ENCODE measurements at places on chromosomes 5 and 9. TPM values are rescaled to one million over a fixed set of nuclear protein-coding genes. Genes with fewer than 3 reads are reported as not detected.
A peak's percentile ranks its signal among the peaks of the same experiment; 100 is the strongest.

- no peak for DNase-seq
Measured at GRCh38 chr5:77518304-77518703, 26.2 kb upstream of the WDR41 start.

- DNase-seq, result no peak
Measured at GRCh38 chr9:3508521-3509291, 17.1 kb downstream of the RFX3 start.

DNA sequence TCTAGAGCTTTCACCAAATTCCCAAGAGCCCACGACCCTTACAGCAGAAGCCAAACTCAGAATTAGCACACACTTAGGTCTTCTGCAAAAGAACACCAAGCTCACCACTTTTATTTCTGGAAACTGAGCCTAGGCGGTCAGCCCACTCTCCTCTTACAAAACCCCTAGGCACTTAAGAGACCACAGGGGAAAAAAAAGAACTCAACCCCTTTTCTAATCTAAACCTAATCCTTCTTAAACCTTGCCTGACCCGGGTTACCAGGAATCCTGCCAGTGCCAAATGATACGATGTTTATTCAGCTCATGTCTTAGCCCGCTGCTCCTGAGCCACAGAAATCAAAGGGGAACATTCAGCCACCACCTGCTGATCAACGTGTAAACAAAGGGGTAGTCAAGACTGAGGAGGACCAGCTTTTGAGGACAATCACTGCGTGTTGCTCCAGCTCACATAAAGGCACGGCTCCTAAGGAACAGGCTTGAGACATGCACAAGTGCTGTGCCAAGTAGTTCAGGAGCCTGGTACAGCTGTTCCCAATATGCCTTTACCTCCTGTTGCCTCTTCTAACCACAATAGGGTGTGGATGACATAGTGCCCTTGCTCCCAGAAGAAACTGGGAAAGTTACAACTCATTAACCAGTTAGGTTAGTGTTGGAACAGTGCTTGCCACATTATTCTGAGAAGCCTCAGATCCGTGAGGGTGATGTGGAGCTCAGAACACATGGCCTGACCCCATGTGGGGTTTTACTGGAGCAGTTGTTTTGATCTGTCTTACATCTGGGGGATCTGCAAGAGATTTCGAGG lies 49.3 kb downstream of the ZFAND5 start:
- no peak for DNase-seq

The REEP2 gene
- polyA plus RNA-seq, result 12.7 TPM

DNA sequence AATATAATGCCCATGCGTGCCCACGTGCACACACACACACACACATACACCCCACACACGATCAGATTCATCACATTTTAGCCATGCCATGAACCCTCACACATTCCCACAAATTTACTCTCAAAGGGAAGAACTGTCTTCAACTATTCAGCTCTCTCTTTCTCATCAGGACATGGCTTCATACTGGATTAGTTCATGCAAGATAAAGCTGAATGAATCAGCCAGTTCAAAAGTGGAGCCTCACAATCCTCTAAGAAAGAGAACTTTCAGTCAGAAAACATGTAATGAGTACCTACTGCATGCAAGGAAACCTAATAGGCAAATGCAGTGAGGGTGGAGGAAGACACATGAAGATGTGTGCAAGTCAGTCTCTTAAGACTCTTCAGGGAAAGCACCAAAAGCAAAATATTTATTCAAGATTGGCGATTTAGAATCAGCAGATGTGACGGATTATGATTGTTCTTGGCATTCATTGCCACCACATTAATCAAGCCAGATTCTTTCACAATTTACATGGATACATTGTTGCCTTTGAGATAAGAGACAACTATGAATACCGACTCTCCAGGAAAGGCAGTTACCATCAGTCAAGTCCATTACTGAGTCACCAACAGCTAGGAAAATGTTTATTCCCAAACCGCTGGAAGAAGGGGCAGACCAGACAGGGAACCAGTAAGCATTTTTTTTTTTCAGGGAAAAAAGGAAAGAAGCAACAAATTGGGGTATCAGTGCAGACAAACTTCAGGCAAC lies 30.3 kb upstream of the PUM3 start:
- DNase-seq, result no peak

The AGXT2 gene
- polyA plus RNA-seq, result 60.3 TPM

- DNase-seq, result no peak
Measured at GRCh38 chr5:75020016-75020656, 32.2 kb downstream of the GCNT4 start.

GRCh38 chr5:147190331-147190730 lies 44.5 kb upstream of the STK32A start:
- no peak for DNase-seq

DNA sequence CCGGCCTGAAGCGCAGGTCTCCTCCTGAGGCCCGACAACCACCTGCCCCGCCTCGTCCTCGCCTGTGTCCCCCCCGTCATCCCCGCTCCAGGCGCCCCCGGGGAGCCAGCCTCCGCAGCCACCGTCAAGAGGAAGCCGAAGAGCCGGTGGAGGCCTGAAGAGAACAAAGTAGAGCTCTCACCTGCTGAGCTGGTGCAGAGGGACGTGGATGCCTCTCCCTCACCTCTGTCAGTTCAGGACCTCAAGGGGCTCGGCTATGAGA lies 169.9 kb downstream of the HINT1 start:
- no peak for DNase-seq

The MSANTD3 gene
- 22.2 TPM for polyA plus RNA-seq

DNA sequence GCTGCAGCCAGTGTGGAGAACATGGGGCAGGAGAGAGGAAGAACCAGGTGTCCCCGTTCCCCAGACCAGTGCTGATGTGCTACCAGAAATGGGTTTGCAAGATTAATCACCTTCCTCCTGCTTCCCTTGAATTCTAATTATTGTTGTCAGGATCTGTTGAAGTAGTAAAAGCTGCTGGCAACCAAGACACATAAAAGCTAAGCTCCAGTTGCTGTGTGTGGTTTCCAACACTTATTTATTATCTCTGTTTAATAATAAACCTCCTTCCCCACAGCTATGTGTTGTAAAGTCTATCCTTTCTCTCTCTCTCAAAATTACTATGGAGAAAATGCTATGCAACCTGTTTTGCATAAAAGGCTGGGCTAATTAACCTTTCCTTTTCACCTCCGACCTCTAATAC lies 2.3 kb upstream of the RETREG1 start:
- no peak for DNase-seq

- DNase-seq, result no peak
Measured at GRCh38 chr9:6931913-6932312, 174.1 kb downstream of the KDM4C start.

DNA sequence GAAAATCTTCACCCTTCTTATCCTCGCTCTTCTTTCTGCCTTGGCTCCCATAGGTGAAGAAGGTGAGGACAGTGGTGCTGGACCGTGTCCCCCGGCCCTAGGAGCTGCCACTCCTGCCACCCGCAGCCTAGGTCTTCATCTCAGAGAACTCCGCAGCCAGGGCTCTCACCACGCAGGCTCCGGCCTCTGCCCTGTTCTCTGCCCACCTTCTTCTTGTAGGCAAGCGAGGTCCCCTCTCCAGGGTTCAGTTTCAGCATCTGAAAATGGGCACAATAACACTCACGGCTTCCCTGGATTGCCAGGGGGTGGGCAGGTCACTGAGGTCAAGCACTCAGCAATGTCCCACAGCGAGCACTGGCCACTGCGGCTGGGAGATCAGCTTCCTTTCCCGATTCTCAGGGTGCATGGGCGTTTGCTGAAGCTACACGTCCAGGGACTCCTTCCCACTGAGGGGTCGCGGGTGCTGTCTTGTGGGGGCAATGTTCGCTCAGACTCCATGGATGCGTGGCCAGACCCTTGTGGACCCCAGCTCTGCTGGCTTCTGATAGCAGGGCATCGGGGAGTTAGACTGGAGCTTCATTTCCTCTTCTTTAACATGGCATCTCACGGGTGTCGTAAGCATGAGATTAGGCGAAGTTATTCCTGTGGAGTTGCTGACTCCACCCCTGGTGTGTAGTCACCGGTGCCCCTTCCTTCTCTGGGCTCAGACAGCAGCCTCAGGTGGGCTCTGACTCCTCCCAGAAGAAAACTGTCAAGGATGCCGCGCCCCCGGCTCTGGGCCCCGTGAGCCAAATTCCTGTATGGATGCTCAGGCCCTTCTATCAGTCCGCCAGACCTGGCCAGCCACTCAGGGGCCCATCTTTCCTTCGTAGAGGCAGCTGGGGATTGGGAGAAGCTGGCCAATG lies 145.1 kb upstream of the IRX2 start:
- DNase-seq, result no peak

The SOHLH1 gene
- not detected for polyA plus RNA-seq

GRCh38 chr9:89880161-89880560 lies 275.3 kb downstream of the GADD45G start:
- no peak for DNase-seq

DNA sequence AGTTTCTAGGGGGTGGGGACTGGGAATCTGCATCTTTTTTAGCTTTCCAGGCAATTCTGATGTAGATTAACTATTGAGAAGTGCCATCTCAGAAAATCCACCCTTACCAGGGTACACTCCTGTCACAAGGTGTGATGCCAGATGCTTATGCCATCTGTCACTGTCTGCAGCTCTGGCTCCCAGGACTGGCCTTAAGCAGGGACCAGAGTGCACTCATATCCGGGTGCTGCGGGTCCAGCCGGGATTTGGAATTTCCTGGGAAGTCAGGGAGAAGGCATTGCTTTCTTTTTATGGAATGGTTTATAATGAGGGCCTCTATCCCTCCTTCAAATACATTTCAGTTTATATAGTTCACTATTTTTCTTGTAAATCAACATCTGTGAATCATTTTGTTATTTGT lies 92.6 kb downstream of the TMEM174 start:
- no peak for DNase-seq

- no peak for DNase-seq
Measured at GRCh38 chr5:168305281-168305680, 13.8 kb downstream of the WWC1 start.

GRCh38 chr5:121962958-121963357 lies 1.2 kb downstream of the SRFBP1 start:
- DNase-seq, result no peak

DNA sequence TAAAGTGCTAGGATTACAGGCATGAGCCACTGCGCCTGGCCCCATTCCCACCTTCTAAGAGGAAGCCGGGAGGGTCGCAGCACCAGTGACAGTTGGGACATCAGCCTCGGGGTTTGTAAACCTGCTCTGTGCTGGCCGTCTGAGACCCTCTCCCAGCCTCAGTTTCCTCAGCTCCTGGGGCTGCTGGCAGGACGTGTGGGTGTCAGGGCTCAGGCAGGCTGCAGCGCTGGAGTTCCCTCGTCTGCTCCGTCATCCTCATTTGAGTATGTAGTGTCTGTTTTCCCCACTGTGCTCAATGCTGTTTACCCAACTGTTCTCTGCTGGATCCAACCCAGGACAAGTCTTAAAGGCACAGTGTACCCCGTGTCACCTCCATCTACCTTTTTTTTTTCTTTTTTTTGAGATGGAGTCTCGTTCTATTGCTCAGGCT lies 2.0 kb upstream of the NINJ1 start:
- DNase-seq, result no peak

- DNase-seq, result no peak
Measured at GRCh38 chr9:91301161-91301560, 60.6 kb downstream of the AUH start.

- no peak for DNase-seq
Measured at GRCh38 chr9:20651939-20652338, 29.6 kb upstream of the MLLT3 start.

DNA sequence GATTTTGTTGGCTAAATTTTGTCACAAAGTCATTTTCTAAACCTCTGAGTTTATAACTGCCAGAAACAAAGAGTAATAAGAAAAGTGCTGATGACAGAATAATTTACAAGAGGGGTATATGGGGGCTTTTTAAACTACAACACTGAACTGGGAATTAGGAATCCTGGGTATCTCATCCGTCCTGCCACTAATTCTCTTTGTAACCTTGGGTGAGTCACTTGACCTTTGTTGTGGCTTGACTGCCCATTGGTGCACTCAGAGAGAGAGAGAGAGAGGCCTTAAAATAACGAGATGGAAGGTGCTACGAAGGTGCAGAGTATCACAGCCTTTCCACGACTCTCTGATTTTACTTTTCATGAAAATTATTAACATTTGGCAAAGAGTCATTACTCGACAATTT lies 130.3 kb upstream of the CNTLN start:
- no peak for DNase-seq

The TAF11L3 gene
- not detected for polyA plus RNA-seq

- peak; percentile 1 for DNase-seq
Measured at GRCh38 chr5:53246042-53246836, 136.7 kb upstream of the MOCS2 start.

- no peak for DNase-seq
Measured at GRCh38 chr5:159741829-159742322, 174.4 kb upstream of the ADRA1B start.

The FXN gene
- 20.9 TPM for polyA plus RNA-seq

DNA sequence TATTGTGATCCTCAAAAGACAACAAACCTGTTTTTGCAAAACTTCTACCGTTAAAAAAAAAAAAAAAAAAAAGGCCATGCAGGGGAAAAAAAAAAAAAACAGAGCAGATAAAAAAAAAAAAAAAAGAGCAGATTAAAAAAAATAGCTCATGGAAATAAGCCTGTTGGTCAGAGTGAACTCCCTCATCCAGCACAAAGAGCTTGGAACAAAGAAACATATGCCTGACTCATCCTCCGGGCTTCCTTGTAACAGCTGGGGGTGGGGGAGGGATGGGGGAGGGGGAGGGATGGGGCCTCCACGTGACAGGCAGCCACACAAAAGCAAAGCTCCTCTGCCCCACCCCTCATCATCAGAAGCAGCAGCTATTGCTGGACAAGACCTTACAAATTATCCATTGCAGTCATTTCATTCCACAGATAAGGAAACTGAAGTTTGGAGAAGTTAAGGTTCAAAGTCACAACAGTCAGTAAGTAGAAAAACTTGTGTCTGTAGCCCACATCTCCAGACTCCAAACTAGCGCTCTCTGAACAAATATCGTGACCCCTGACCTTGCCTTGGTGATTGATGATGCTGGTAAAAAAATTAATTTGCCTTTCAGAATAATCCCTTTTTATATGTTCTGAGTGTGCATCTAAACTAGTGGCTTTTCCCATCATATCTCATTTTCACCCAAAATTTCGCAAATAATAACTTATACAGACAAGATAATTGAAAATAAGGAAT lies 38.9 kb downstream of the SLC35D2 start:
- DNase-seq, result no peak

DNA sequence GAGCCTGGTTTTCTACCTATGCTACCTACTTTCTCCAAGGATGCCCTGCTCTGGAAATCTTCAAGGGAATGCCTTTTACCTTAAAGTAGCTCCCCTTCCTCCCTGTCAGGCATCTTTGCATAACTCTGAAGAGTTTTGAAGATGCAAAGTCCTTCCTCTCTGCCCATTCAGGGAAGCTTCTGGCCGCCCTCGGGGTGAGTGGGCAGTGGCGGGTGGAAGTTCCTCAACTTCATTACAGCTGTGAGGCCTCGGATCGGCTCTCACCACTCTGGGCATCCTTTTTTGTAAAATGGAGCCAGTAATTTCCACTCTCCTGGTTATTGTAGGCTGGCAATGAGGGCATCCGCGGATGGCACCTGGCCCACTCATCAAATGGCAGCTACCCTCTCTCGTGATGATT lies 31.7 kb upstream of the STXBP1 start:
- no peak for DNase-seq

DNA sequence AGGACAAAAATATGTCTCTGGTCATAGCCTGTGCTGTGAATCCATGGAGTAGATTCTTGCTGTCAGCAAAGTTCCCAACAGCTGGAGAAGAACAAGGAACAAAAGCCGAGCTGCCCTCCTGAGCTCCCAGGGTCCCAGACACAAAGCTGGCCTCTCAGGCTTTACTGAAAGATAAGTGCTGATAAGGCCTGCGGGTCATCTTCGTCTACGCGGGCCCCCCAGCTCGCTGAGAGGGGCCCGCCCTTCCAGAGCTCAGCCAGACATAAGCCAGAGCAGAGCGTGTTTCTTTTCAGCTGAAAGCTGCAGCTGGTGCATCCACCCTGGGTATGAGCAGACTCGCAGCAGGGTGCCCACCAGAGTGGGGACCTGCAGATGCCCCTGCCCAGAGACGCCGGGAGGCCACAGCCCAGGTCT lies 84.7 kb downstream of the HSD17B3 start:
- DNase-seq, result peak; percentile 60

Data from renal pelvis (tissue), 12 donors.